ENCODE measurements at places on chromosomes 6 and 20.
A peak's percentile ranks its signal among the peaks of the same experiment; 100 is the strongest.

DNA sequence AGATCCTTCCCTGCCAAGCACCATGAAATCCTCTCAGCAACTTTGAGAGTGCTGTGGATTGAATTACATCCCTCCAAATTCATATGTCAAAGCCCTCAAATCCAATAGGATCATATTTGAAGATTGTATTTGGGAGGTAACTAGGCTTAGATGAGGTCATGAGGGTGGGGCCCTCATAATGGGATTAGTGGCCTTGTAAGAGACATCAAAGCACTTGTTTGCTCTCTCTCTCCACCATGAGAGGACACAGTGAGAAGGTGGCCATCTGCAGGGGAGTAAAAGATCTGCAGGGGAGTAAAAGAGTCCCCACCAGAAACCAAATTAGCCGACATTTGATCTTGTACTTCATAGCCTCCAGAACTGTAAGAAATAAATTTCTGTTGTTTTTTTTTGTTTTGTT is 298.2 kb downstream of the SAMD5 start:
- DNase-seq: no peak

DNA sequence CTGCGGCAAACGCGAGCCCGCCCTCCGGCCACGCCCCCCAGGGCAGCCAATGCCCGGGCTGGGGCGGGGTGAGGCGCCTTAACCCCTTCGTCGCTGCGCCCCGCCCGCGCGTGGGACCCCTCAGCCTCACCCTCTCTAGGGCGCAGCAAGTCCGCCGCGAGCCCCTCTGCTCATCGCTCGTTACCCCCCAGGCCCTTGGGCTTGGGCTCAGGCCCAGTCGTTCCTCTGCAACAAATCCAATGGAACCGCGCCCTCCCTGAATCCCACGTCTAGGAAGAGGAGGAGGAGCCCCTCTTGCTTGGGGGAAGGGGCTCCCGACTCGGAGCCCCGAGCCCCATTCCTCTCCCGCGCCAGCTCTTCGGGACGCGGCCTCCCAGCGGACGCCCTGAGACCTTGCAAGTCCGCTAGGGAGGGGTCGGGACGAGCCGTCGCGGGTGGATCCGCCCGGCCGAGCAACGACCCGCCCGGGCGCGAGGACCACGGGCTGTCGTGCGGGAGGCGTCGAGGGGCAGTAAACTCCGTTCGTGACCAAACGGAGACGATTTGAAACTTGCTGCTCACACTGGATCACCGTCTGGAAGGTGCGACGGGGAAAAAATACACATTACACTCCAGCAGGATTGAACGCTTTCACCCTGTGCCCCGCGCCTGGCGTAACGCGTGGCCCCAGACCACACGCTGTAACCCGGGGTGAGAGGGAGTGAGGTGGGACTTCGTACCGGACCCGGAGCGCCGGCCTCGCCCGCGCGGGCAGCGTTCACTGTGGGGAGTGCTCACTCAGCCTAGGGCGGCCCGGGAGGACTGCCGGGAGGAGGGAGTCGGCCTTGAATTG is 477 bp upstream of the LZTS3 start:
- DNase-seq: peak; percentile 75

DNA sequence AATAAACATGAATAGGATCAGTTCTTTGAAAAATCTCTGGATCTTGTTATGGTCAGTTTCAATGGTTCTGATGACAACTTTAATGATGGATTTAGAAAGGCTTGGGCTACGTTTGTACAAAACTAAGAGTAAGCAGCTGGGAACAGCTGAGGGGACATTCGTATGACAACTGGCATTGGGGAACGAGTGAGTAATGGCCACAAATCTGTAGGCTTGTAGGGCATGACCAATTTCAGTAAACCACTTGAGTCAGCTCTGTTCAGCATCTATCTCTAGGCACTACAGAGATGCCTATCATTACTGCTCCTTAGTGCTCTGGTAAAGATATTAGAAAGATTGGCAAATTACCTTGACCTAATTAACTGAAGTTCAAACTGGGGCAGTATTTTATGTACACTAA is 1375.6 kb downstream of the EPHA7 start:
- DNase-seq: no peak

GRCh38 chr6:6176586-6177228 is 143.8 kb downstream of the F13A1 start:
- no peak for DNase-seq

DNA sequence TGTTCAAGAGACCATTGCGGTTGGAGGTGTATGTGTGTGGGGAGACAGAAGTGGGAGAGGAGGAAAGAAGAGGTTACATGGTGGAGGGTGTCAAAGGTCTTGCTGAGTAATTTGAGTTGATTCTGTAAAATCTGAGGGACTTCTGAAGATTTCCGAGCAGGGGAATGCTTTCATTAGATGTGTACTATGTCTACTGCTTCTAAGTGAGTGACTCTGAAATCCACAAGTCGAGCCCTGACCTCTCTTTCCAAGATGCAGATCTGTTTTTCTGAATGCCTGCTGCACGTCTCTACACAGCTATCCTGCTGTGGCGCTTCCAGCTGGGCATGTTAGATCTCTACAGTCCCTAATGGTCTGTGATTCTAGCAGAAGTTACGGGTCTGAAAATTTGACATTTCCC is 209.8 kb downstream of the ATXN1 start:
- no peak for DNase-seq

DNA sequence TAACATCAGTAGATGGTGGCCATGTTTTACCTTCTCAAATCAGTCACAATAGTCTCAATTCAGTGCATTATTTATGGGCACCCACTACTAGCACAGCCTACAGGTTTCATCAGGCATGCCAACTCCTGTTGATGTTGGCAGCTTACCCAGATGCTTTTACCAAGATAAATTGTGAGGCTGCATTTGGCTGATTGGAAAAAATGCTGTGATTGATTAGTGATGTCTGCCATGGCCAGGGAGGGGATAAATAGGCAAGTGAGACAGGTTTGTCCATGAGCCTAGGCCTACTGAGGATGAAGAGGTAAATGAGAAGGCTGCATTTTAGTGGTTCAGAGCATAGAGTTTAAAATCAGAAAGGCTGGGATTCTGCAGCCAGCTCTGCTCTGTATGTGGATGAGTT is 227.1 kb downstream of the NFATC2 start:
- DNase-seq: no peak

DNA sequence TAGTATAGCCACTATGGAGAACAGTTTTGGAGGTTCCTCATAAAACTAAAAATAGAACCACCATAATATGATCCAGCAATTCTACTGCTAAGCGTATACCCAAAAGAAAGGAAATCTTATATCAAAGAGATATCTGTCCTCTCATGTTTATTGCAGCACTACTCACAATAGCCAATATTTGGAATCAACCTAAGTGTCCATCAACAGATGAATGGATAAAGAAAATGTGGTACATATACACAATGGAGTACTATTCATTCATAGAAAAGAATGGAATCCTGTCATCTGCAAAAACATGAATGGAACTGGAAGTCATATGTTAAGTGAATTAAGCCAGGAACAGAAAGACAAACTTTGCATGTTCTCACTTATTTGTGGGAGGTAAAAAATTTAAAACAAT is 5.7 kb upstream of the CD2AP start:
- no peak for DNase-seq

GRCh38 chr20:9506280-9506821 is 8.0 kb upstream of the LAMP5 start:
- DNase-seq: no peak

DNA sequence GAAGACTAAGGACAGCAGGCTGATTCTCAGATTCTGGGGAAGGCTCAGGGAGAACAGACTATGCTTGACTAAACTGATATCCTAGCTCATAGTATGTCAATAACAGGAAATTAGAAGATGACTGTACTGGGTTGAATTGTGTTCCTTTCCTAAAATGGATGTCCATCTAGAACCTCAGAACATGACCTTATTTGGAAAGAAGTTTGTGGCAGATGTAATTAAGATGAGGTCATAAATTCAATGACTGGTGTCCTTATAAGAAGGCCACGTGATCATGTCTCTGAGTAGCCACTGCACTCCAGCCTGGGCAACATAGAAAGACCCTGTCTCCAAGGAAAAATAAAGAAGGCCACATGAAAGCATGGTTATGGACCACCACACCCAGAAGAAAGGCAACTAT is 113.9 kb upstream of the STMND1 start:
- DNase-seq: no peak

DNA sequence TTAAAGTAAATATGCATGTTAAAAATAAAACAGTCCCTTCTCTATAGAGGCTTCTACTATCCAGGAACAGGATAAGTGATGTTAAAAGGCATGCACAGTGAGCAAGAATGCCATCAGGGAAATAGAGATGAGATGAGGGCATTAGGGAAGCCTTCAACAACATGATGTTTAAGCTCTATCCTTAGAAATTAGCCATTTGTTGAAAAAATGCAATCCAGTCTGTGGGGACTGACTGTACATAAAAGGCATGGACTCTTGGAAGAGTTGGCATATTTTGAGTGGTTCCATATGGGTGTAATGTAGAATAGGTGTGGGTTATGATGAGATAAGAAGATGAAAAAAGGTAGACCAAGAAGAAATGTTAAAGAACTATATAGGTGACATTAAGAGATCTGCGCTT is 5.8 kb downstream of the KIAA0319 start:
- DNase-seq: no peak

DNA sequence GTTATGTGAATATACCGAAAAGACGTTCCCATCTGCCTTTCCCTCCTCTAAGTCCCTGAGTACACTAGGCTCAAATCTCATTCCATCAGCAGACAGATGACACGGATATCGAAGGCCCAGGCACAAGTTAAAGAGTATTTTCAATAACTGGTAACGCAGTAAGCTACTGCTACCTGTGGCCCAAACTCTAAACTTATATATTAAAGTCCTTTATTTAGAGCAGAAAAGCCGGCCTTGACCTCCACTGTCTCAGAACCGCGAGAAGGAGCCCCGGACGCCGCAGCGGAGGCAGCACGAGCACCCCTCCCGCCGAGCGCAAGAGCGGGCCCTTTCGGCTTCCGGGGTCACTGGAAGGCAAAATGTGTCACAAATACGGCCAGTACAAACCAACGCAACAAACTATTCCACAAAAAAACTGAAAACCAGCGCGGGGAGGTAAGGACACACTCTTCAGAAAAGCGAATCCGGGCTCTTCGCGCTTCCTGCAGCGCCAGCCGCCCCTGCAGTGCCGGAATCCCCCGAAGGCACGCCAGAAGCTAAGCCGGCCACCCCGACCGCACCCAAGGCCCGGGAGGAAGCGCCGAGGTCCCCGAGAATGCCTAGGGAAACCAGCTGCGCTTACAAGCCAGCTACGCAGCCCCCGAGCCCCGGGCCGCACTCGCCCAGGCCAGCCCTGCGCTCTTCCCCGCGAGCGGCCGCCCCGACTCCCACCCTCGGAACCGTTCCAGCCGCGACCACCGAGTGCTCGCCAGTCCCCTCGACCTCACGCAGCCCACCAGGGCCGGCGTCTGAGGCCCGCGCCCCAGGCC is 681 bp downstream of the DIDO1 start:
- no peak for DNase-seq

DNA sequence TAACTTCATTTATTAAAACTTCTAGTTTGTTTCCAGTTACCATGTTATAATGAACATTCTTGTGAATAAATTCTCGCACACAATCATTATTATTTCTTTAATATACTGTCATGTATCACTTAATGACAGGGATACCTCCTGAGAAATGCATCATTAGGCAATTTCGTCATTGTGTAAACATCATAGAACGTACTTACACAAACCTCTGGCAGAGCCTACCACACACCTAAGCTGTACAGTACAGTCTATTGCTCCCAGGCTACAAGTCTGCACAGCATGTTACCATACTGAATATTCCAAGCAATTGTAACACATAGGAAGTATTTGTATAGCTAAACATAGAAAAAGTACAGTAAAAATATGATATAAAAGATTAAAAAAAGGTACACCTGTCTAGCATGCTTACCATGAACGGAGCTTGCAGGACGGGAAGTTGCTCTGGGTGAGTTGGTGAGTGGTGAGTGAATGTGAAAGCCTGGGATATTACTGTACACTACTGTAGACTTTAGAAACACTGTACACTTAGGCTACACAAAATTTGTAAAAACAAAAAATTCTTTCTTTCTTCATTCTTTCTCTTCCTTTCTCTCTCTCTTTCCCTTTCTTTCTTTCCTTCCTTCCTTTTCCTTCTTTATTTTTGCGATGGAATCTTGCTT is 268.2 kb upstream of the SOX4 start:
- DNase-seq: no peak

DNA sequence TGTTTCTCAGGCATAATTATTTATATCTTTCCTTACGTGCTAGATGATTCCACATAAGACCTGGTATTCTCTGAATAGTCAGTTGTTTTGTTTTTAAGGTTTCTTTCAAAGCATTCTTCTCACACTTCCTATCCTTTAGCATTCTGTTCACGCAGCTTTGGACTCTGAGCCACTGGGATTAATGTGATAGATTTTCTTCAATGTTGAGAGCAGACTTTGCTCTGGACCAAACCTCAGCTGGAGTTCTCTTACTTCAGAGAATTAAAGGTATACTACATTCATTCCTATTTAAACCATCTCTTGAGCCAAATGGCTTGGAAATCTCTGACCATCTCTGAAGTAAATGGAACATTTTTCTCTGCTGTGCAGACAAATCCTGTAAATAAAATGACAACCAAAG is 70.7 kb upstream of the TRAF3IP2 start:
- DNase-seq: no peak

DNA sequence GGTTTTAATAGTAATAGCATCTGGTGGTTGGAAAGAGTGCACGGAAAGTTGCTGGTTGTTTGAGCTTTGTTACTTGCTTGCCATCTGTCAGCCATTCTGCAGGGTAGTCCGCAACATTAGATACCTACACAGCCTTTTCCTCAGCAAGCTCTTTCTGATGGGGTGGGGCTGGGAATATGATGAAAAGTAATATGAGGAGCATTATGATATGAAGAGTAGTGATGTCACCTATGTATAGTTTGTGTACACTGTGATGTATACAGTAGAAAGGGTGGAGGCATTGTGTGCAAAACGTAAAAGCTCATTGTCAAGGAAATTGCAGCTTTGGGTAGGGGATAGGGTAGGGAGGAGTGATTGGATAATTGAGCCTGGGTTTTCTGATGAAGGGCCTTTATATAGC is 16.1 kb downstream of the SCAF8 start:
- no peak for DNase-seq

DNA sequence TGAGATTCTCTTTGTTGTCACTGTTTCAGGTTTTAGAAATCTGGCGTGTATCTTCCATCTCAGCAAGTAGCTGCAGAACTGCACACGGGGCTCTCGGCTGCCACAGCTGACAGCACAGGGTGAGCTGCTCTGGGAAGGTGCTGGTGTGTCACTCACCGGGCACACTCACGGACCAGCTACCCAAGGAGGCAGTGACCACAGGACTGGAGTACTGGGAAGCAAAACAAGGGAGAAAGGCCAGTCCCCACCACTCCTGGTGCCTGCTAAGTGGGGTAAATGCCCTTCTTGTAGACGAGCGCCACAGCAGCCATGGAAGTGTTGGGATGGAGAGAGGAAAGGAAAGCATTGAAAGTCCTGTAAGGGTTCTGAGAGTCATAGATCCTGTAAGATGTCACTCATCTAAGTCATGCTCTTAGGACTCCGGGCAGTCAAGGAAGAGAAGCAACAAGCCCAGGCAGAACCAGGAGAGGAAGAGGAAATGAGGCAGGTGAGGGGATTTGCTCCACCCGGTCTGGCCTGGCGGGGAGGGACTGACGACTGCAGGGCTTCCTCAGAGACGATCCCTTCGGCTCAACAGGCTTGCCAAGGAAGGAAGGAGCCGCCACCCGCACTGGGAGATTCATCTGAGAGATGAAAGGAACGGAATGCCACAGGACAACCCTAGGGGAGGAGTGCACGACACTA is 48.1 kb downstream of the PRDM1 start:
- DNase-seq: no peak

Data from pons (tissue), 1 donor.